ENCODE measurements at places on chromosomes 12 and 14. TPM values are rescaled to one million over a fixed set of nuclear protein-coding genes. Genes with fewer than 3 reads are reported as not detected.

DNA sequence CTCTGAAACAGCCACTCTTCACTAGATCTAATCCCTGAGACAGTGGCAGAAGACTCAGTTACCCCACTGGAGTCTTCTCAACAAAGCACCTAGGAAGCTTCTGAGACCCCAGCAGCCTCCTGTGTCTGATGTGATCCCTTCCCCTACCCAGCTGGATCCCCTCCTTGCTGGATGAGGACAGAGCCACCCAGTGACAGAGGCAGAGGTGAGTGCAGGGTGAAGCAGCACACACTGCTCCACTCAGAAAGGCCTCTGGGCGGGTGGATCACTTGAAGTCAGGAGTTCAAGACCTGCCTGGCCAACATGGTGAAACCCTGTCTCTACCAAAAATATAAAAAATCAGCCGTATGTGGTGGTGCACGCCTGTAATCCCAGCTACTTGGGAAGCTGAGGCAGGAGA lies 2.7 kb downstream of the SPRYD3 start:
- no peak for DNase-seq

- peak; percentile 92 for DNase-seq
Measured at GRCh38 chr14:64704143-64704742, at the start of gene PLEKHG3. Gene PLEKHG3, plus strand, starts transcription at chr14:64704424. Its CDS starts 23,208 bp downstream, at chr14:64727632.

GRCh38 chr12:118682656-118683055 lies 298.7 kb upstream of the SRRM4 start:
- DNase-seq = no peak

DNA sequence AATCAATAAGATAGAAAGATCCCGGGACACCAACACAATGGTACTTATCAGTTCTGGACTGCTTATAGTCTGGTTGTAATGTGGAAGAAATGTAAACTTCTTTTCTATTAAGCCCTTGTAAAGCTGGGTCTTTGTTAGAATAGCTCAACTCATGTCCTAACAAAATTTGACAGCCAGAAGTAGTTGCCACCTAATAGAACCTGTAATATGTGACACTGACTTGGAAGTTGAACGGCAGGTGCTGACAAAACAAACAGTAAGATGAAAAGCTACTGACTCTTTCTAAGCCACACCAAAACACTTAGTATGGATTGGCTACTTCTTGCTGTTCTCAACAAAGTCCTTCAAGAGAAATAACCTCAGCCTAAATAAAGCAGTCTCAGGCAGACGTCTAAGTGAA lies 56.6 kb downstream of the KIF21A start:
- DNase-seq = no peak

DNA sequence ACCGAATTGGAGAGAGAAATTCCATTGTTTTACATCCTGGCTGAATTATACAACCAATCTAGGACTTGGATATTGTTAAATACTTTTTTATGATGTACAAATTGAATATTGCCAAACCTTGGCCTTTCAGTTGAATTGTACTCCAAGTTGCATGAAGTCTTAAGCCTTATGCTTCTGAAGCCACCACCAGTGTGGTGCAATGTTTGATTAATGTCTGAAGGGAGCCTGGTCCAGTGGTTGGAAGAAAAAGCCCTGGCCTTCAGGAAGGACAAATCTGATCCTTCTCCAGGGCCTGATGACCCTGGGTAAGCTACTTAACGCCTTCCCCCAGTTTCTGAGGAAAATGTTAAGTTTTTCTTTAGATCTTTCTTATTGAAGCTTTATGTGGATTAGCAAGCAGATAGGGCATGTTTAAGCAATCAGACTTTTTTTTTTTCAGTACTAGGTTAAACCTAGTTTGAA lies 72.0 kb downstream of the PAPOLA start:
- no peak for DNase-seq

DNA sequence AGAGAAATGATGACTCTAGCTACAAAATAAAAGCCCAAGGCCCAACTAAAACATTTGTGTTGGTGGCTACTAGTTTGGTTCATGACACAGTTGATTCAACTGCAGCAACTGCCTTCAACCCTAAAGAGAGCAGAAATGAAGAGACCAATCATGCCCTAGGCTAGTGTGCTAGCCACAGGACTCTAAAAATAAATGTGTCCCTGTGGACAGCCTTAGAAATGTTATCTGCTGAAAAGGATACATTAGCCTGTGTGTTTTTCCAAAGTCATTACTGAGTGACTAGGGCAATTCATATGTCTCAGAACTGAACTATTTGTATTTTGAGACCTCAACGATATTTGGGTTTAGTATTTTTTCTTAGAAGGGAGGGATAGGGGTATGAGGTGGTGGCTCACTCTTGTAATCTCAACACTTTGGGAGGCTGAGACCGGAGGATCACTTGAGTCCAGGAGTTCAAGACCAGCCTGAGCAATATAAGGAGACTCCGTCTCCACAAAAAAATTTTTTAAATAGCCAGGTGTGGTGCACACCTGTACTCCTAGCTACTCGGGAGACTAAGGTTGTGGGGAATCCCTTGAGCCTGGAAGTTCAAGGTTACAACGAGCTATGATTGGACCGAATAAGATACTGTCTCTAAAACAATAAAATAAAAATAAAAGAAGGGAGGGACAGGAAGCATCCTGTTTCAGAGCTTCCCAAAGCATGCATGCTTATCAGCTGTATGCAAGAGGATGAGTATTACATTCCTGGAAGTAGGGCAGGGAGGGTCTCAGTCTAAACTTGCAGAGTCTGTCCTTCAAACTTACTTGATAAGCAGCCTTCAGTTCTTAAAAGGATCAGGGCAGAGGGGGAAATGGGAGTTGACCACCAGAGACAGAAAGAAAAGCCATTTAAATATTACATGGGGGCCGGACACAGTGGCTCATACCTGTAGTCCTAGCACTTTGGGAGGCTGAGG lies 29.6 kb upstream of the NAP1L1 start:
- DNase-seq = no peak

DNA sequence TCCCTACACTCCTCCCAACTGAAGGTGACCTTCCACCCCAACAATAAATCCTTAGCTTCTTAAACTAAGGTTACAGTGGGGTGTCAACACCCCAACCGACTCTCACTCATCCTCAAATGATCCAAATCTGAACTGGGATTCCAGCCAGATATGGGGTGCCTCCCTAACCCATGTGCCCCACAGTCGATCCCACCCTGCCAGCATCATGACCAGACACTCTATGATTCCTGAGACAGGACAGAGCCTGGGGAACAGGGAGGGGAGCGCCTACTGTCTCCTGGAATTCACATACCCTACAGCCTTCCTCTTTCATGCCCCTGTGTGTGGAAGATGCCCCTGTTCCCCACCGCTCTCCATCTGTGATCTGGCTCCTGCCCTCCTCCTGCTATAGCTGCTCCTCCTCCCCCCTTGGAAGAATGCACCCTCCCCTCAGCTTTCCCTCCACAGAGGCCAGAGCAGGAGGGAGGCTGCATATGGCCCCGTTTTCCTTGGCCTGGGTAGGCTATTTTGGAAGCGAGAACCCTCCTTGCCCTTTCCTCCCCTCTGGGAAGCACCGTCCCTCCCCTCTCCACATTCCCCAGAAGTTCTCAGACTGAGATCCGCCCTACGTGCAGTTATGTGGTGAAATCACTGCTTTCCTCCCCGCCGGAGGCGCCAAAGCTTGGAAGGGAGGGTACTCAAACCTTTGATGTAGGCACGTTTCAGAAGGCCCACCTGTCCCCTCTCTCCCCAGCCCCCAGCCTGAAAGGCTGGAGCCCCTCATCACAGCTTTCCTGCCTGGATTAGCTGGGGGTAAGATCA lies 48.0 kb downstream of the SMUG1 start:
- peak; percentile 74 for DNase-seq

The RIPK3 gene
- total RNA-seq = 1.5 TPM

The CPNE6 gene
- total RNA-seq = not detected

The EPYC gene
- not detected for total RNA-seq

The RNF212B gene
- not detected for total RNA-seq

The TAS2R8 gene
- total RNA-seq = not detected
